MCF 10A (cell line): ENCODE measurements at places on chromosomes 6 and 20.
A peak's percentile ranks its signal among the peaks of the same experiment; 100 is the strongest.

GRCh38 chr20:707451-708110 is 32.0 kb upstream of the SCRT2 start:
- DNase-seq = no peak

GRCh38 chr20:1893721-1894470 is 1.3 kb upstream of the SIRPA start:
- DNase-seq = no peak

DNA sequence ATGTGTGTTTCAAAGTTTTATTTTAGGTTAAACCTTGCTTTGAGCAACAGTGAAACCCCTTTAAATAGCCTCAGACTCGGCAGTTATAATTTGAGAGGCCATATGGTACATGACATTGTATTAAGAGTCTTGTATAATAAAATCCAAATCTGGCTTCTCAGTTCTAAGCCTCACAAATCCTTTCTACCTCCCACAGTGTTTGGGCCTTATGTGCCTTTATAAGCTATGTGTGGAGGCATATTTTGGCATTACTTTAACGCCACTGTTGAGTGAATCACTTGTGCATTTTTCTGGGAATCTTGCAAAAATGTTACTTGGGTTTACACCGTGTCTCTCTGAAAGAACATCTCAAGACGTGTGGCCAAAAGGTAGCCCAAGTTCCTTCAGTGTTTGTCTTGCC is 152.4 kb downstream of the COL9A1 start:
- DNase-seq = no peak

DNA sequence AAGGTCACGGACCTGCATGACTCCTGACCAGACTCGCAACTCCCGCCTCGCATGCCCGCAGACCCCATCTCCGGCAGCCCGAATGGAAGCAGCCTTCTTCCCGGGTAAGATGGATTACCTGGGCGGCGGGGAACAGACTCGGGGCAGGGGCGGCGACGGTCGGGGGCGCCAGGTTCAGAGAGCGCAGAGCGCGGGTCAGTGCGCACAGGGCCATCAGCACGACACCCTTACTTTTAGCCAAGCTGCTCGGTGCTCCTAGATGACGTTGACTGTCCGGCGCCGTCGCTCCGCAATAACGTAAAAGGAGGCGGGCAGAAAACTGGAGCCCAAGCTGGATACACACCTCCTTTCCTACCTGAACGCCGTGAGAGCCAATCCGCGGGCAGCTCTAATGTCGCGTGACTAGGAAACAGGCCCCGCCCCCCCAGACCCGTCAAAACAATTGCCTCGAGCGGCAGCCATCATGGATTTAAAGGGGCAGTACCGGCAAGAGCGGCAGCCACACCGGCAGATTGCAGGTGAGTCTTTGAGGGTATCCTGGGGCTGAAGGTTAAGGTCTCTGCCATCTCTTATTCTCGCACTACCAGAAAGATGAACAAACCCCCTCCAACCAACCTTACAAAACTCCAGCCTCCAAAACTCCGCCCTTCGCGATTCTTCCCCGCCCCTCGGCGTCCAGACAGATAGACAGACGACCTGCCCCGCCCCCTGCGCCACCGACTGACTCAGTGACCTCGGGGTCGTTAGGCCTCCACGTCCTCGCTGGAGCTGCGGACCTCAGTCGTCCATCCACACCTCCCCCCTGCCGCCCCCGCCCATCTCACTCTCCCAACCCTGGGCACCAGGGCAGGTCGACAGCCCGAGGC is at the start of the genes KLC4 and MRPL2:
Gene KLC4, plus strand, starts transcription at position 464 of the 866 bp plus-strand sequence. CDS start 1,705 bp downstream, outside the sequence.
Gene MRPL2, minus strand, starts transcription at position 267 of the 866 bp plus-strand sequence. Its CDS starts 53 bp downstream, at position 214.
- DNase-seq = peak; percentile 99

- peak; percentile 30 for DNase-seq
These were observed 79.9 kb upstream of the CD83 start for GRCh38 chr6:14037402-14038277.

DNA sequence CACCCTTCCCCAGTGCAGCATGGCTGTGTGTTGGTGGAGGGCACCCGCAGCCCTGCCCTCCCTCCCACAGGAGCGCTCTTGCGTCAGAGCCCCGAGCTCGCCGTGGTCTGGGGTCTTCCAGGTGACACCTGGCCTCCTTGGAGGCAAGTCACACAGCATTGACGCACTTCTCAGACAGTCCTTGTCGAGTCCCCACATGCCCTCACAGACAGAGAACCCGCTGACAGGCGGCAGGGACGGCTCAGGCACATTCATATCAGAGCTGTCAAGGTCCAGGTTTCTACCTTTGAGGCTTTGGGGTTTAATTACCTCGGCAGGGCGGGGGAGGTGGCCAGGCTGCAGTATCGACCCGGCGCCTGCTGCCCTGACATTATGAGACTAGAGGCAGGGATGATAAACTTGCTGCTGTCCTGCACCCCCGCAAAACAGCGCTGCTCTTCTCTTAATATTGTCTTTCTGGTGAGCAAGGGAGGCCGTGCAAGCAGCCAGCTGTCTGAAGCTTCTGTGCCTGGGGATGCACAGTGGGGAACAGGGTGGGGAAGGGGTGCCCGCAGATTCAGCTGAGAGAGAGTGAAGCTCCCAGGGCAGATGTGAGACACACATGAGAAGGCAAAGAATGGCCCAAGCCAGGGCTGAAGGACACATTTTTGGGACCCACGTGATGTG is 4.7 kb downstream of the NPEPL1 start:
- no peak for DNase-seq
